NCI-H2107 (cell line): ENCODE measurements at places on chromosomes 16 and 17.

DNA sequence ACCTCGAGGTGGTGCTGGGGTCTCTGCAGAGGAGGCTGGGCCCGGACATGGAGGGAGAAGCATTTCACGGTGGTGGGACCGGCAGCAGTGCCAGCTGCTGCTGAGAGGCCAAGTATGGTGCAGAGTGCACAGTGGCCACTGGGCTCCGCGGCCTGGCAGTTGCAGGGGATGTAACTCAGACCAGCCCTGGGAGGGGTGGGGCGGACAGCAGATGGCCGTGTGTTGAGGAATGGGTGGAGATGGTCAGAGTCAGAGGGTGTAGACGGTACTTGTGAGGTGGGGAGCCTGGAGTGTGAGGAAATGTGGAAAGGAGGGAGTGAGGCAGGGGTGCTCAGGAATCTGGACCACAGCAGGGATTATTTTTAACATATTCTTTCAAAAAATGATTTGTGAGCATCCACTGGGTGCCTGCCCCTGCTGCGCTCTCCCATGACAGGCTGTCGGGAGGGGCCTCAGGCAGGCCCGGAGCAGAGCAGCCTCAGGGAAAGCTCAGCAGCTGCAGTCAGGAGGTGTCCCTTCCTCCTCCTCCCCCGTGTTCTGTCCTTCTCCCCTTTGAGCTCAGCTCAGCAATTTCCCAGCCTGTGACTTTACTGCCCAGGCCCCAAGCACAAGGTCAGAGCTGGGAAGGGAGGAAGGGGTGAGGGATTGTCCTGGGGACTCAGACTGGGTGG lies 113.1 kb downstream of the RAP1GAP2 start:
- no peak for DNase-seq

DNA sequence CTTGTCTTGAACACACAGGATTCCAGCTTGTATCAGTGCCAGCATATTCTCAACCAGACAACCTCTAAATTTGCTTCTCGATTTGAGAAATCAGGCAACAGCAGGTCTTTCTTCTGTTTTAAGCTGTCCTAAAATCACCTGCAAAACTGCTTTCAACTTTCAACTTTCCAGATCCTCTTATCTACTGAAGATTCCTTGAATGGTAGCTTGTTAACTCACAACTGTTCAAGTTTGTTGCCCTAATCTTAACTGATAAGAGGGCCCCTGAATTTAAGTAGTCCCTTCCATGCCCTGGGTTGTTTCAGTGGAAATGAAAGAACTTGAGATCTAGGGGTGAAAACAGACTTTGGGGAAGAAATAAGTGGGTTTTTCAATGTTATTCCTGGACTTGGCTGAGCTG lies 57.2 kb downstream of the CHD9 start:
- no peak for DNase-seq

DNA sequence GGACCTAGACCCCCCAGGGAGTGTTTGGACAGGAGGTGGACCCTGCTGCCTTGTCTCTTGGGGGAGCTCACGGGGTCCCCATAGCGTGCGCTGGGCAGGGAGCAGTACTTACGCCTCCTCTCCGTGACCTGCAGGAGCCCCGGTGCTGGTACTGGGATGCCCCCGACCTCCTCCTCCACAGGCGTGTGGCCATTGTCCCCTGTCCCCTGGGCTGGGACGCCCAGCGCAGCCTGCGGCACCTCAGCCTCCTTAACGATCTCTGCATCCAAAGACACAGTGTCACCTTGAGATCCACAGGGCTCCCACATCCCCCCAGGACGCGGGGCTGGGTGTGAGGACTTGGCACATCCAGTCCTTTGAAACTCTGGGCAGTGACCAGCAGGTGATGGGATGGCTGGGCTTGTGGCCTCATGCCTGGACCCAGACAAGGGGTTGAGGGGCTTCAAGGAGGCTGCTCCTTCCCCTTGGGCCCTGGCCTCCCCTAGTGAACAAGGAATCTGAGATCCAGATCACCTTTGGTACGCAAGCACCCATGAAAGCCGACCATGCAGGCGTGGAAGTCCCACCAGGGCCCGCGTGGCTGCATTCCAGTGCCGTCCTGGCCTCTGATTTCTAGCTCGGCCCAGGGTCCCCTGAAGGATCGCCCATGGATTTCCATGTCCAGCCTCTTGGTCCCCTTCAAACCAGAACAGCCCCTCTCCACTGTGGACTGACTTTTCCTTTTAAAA lies 9.9 kb downstream of the DBNDD1 start:
- DNase-seq: no peak

DNA sequence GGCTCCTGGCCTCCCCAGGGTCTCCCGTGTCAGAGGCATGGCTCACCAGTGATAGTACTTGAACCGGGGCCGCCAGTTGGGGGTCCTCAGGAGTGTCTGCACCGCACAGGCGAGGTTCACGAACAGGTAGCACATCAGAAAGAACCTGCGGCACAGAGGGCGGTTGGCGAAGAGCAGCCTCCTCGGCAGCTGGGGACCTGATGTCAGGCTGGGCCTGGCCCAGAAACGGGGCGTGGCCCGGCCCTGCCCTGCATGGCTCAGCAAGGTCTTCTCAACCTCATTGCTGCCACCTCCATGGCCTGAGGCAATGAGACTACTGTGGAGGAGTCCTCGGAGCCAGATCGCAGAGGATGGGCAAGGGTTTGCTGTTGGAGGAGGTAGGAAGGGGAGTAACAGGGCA lies 4.1 kb upstream of the LCAT start:
- no peak for DNase-seq

GRCh38 chr16:48053418-48053745 lies 102.4 kb downstream of the ABCC12 start:
- no peak for DNase-seq

DNA sequence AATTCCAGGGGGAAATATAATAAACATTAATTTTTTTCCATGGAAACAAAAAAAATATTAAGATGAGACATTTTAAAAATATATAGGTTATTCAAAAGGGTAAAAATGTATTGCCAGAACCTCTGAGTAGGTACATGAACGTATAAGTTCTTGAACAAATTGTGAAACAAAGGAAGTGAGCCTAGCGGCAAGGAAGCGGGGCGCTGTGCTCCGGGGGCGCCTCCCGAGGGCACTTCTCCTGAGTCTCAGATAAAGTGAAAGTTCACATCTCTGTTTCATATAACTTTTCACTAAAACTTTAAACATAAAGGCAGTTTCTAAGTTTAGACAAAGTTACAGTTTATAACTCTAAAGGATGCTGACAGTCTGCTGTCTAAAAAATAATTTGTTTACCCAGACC lies 52.3 kb downstream of the TNRC6C start:
- DNase-seq: no peak

DNA sequence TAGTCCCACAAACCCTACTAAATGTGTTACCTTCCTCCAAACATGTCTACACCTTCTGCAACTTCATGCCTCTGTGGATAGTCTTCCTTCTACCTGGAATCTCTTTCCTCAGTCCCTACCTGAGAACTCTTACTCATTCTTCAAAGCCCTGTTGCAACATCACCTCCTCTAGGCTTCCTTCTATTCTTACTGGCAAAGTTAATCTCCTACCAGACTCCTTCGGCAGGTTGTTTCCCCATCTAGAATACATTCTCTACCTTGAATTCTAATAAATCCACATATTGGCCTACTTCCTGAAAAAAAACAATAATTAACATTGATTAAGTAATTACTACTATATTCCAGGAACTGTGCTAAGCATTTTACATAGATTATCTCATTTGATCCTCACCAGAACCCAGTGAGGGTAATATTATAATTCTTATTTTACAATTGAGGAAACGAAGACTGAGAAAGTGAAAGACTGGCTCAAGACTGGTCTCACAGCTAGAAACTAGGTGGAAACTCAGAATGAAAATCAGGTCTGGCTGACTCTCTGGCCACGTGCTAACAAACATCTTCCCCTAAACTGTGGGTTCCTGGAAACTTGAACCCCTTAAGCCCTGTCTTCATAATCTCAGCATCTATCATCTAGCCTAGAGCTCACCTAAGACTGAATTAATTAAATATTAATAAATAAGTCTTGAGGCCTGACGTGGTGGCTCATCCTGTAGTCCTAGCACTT lies 4.6 kb upstream of the STAT3 start:
- no peak for DNase-seq

GRCh38 chr17:77916703-77917481 lies 41.6 kb upstream of the TNRC6C start:
- DNase-seq: no peak

- DNase-seq: no peak
These were observed 694 bp downstream of the NF1 start for GRCh38 chr17:31095236-31096105.

GRCh38 chr17:41494524-41494923 lies 4.8 kb upstream of the KRT36 start:
- DNase-seq: no peak

DNA sequence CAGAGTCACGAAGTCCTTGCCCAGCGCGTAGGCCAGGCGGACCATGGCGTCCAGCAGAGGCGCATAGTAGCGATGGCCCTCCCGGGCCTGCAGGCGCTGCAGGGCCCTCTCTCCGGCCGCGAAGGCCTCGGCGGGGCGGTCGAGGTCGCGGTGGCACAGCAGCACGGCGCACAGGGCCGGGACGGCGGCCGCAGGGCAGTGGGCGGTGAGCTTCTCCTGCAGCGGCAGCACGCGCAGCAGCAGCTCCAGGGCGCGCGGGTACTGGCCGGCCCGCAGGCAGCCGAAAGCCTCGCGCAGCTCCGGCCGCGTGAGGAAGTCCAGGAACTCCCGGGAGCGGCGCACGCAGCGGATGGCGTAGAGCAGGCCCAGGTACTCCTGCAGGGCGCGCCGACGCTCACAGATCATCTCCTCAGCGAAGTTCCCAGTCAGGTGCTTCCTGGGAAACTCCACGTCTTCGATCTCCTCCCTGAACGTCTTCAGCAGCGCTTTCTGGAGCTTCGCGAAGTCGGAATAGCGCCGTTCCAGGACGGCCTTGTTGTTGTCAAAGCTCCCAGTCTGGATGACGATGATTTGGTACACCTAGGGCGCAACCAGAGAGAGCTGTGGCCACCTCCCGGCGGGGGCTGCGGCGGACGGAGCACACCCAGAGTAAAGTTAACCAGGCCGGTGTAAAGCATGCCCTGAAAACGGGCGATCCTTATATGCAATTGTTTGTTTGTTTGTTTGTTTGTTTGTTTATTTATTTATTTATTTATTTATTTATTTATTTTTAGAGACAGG lies 7.4 kb downstream of the SNX20 start:
- no peak for DNase-seq

DNA sequence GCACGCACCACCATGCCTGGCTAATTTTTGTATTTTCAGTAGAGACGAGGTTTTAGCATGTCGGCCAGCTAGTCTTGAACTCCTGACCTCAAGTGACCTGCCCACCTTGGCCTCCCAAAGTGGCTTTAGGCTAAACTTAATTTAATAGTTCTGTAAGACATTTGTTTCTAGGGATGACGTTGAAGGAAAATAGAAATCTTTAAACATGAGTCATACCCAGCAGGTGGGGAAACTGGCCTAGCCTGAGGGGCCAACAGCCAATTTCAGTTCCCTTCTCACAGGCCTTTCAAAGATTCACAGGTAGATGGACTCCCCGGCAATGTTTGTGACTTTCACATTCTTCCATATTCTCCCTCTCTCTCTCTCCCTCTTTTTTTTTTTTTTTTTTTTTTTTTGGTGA lies 18.1 kb upstream of the ITPRIPL2 start:
- DNase-seq: no peak

DNA sequence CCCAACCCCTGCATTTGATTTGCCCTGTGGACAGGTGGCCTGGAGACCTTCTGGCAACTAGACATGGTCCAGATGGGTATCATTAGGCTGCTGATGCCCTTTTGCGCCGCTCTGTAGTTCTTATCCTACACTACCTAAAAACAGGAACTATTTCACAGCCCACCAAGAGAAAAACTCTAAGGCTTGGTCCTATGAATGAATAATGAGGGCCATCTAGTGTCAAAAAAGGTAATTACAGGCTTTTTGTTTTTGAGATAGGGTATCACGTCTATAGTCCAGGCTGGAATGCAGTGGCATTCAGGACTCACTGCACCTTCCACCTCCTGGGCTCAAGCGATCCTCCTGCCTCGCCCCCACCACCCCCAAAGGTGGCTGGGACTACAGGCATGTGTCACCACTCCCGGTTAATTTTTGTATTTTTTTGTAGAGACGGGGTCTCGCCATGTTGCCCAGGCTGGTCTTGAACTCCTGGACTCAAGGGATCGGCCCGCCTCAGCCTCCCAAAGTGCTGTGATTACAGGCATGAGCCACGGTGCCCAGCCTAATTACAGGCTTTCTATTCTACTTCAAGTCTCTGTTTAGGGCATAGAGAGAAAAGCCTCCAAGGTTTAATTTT lies 20.9 kb downstream of the COIL start:
- peak; percentile 2 for DNase-seq

DNA sequence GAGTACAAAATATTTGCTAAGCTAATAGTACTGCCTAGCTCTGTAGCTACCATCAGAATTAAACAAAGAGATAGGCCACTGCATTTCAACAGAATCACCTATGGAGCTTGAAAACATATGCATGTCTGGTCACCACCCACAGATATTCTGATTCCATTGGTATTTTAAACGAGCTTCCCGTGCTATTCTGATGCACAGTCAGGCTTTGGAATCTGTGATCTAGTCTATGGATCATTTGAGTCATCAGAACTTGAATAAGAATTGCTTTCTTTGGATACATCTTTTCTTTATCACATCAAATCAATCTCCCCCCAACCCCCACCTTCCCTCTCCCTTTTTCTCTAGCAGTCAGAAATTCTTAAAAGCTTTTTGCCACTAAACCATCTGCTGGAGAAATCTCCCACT lies 124.7 kb downstream of the NPIPB5 start:
- DNase-seq: no peak

DNA sequence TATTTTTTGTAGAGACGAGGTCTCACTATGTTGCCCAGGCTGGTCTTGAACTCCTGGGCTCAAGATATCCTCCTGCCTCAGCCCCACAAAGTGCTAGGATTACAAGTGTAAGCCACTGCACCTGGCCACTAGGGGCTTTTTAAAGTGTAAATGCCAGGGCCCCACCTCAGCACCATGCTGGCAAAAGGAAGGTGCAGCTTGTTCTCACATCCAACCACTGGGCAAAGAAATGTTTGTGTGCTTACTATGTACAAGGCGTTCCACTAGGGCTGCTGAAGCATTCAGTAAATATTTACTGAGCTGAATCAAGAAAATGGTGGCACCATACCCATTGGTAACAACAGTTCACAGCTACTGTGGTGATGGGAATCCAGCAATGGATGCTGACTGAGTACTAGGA lies 22.6 kb downstream of the COG1 start:
- DNase-seq: no peak
